Germinal center (tissue), 1 donor: ENCODE measurements at places on chromosomes 6 and 20.

DNA sequence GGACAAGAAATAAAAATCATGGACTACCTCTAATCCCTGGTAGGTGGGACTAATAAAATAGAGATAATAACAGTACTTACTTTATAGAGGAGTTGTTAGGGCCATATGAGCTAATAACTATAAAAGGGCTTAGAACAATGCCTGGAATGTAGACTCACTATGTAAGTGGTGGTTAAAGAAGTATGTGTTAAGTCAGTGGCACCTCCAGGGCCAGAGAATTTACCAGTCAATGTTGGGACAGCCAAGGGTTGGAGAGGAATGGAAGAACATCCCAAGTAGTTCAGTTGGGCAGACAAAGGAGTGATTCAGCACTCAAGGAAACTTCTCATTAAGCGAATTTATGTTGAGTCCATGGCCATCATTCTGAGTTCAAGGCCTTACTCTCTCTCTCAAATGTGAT is 116.8 kb downstream of the OTOR start:
- DNase-seq, result no peak

DNA sequence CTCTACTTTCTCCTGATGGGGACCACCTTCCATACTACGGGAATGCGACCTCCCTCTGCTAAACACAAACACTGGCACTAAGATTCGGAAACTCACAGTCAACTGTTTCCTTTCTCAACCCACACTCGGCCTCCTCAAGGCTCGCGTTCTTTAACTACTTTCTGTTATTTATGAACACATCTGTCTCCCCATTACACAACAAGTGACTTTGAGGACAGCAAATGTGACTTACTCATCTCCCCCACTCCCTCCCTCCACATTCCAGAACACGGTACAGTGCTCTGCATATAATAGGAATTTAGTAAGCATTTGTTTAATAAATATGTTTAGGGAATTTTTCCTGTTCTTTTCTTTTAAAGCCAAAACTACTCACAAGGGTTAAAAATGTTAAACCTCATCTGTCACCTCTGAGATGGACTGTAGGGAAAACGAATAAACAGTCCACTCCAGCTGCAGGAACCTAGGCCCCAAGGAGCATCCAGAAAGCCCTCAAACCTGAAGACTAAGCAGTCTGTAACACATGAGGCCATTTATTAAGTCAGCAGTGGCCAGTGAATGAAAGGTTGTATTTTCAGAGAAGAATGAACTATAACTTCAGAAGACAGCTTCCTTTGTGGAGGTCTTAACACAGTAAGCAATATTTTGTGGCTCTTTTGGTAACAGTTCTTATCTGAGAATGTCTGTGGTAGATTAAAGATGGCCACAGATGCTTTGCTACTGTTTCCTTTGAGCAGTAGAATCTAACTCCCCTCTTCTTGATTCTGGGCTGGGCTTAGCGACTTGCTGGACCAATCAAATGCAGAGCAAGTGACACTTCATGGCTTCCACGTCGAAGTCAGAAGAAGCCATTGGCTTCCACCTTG is 209.6 kb upstream of the DTNBP1 start:
- no peak for DNase-seq

- DNase-seq, result no peak
Measured at GRCh38 chr6:14440940-14441781, 323.6 kb downstream of the CD83 start.

- DNase-seq, result no peak
Measured at GRCh38 chr6:125714441-125715090, 34.9 kb upstream of the HEY2 start.

DNA sequence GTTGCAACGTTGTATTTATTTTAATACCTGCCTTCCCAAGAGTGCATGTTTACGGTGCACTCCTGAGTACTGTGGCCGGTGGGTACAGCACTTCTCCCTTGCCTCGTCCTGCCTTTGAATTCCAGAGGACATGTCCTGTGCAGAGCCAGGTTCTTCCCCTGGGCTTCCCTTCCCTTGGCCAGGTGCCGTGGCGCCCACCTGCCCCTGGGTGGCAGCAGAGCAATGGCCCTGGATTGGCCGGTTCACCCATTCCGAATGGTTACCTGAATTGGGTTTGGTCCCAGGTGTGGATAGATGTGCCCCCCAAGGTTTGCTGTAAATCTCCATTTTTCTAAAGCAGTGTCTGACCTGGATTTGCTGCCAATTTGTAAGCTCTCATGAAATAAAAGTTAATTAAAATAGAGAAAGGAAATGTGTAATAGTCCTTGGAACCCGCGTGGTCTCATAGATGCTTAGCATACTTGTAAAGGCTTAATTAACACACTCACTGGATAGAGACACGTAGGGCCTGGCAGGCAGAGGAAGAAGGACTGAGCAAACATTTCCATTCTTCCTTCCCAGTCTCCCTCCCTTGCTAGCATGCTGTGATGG is 40.6 kb downstream of the DTD1 start:
- DNase-seq, result peak; percentile 37

GRCh38 chr20:11880680-11881079 is 37.0 kb upstream of the BTBD3 start:
- DNase-seq, result no peak

- DNase-seq, result no peak
Measured at GRCh38 chr20:57544838-57545564, 15.9 kb upstream of the PCK1 start.

DNA sequence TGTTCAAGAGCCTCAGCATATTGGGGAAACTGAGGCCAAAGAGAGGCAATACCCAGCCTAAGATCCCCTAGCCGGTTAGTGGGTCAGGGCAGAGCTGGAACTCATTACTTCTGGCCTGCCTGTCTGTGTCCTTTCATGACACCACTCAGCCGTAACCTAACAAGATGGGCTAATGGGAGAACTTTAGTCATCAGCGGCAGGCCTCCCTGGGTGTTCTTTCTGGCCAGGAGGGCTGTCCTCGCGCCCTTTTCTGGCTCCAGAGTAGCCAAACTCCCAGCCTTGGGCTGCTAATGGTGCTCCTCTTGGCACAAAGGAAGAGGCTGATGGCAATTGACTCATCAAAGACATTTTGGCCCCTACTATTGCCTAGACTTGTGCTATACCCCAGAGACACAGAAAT is 76.6 kb downstream of the NCR2 start:
- no peak for DNase-seq

DNA sequence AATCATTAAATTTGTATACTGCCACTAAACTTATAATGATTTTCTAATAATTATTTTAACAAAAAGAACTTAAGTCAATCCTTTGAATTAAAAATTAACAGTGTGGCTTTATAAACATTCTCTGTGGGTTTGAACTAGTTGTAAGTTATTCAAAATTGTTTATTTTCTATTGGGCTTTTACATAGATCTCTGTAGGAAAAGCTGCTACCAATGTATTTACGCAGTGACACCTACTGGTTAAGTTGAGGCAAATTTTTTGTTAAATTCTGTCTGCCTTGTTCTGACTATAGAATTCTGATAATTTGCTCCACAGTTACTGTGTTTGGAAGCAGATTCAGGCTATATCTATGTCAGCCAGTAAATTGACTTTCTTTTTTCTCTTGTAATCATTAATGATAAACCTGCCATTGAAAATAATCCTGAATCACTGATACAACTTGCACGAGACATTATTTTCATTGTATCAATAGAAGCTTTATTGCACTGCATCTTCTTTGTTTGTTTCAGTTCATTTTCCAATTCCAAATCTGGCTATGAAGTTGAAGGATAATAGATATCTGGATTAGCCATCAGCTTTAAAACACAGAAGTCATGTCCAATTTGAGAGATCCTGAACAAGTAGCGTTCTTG is 66.0 kb upstream of the UTRN start:
- DNase-seq, result peak; percentile 50

GRCh38 chr6:106117579-106117978 is 31.4 kb downstream of the PRDM1 start:
- DNase-seq, result no peak

DNA sequence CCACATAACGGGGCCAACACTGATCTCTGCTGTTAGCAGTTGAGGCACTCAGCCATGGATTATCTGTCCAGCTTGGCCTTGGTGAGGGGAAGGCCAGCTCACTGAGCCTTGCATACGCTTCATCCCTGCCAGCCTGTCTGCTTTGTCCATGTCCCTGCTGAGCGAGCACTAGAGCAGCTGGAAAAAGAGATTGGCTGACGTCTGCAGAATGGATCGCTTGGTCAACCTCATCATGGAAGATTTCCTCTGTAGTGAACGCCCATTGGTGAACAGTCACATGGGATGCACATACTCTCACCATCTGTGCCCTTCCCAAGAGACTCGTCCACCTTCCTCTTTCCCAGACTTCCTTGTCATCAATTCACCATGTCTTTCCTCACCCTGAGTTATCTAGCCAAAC is 26.9 kb downstream of the MUC22 start:
- DNase-seq, result no peak

DNA sequence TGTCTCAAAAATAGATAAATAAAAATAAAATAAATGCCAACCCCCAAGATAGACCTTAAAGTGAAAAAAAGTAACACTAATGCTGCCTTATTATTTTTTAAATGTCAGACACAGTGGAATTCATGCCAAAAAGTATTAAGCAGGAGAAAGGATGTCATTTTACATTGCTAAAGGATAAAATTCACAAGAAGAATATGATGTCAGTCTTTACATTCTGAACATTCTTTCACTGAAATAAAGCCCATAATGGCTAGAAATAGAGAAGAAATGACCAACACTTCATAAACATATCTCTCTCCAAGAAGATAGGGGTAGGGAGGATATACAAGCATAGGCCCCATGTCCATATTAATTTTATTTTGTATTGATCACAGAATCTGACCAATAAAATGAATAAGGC is 47.4 kb downstream of the SLC23A2 start:
- no peak for DNase-seq

DNA sequence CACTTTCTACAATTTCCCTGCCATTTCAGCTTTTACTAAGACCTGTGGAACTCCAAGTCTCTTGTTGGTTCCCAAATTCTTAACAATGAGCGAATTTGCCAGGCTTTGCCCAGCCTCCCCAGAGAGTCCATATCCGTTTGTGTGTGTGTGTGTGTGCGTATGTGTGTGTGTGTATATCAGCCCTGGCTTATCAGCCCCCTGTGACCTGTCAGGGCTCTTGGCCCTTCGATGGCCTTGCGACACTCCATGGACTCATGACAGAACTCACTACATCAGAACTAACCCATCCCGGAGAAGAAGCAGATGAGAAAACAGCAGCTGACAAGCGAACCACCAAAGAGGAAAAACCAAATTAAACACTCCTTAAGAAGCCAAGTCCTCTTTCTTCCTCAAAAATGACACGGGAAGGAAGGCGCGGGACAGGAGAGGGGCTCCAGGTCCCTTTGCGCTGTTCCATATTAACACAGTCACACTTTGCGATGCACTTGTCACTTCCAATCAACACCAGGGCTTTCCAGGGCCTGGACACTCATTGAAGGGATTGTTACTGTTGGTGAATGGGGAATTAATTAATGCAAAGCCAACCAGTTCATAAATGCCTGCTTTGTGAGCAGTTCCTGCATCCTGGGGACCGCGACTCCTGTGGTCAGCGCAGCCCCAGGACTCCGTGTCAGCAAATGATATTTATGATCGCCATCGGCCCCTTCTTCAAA is 524.0 kb downstream of the CD83 start:
- no peak for DNase-seq

DNA sequence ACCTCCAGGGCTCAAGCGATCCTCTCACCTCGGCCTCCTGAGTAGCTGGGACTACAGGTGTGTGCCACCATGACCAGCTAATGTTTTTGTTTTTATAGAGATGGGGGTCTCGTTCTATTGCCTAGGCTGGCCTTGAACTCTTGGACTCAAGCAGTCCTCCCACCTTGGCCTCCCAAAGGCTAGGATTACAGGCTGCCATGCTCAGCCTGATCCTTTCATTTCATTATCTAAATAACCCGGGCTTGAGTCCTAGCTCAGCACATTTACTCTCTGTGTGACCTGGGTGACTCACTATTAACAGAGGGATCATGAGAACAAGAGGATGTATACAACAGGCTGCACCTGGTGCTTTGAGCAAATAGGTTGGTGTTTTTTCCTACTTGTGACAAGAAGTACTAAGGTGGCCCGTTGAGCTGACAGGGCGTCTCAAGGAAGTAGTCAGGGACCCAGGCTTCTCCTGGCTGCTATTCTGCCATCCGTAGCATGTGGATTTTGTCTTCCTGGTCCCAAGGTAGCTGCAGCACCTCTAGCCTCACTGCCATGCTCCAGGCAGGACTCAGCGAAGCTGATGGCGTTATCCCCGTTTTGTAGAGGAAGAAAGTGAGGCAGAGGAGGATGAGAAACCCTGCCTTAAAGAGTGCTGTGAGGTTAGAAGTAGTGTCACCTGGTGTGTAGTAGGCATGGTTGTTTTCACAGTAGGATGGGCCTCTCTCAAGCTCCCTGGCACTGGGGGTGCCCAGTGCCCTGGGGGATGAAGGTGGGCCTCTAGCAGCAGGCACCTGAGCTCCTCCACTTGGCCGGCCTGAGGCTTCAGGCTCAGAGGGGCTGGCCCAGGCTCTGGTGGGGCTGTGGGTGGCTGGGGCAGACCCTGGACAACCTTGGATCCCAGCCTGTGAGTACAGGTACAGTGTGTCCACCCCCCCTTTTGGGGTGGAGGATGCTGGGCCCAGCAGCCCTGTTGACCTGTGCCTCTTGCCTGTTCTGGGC is 62.4 kb downstream of the ADNP start:
- DNase-seq, result no peak

- no peak for DNase-seq
Measured at GRCh38 chr6:12909833-12910232, 193.3 kb downstream of the PHACTR1 start.
